ENCODE measurements at places on chromosomes 2 and 18.

GRCh38 chr2:236968880-236969534 is 116.7 kb upstream of the COPS8 start:
- DNase-seq = no peak

DNA sequence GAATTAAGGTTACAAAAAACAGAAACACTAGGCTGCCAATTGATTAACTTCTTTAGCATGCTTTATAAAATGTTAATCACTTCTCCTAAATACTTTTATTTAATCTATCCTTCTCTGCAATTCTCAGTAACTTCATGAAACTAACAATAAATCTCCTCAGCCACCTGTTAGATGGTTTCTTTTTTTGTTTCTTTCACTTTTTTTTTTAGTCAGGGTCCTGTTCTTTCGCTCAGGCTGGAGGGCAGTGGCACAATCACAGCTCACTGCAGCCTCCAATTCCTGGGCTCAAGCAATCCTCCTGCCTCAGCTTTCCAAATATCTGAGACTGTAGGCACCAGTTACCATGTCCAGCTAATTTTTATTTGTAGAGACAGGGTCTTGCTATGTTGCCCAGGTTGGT is 213.4 kb upstream of the STK17B start:
- DNase-seq = no peak

DNA sequence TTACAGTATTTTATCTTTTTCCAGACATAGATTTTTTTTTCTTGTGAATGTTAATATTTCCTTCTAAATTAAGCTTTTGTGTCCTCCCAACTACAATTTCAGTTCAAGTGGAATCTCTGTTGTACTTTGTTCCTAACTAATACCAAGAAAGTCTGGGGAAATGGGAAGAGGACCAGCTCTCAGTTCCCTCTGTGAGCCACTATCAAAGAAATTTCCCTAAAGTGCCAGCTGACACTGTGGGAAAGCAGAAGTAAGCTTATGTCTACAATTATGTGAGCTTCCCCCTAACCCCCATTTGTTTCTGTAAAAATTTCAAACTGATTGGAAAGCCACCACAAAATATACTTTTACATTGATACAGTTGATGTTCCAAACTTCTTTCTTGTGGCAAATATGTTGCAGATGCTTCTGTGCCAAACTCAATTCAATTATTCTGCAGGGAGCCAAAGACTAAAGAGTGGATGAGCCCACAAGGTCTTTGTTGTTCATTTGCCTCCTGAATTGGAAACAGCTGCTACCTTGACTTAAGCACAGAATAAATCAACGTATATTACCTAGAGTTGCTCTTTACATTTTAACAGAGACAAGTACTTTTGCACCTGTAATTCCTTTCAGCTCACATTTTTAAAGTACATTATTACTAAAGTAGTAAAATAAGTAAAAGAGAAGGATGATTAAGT is 306.6 kb downstream of the PTH2R start:
- no peak for DNase-seq

DNA sequence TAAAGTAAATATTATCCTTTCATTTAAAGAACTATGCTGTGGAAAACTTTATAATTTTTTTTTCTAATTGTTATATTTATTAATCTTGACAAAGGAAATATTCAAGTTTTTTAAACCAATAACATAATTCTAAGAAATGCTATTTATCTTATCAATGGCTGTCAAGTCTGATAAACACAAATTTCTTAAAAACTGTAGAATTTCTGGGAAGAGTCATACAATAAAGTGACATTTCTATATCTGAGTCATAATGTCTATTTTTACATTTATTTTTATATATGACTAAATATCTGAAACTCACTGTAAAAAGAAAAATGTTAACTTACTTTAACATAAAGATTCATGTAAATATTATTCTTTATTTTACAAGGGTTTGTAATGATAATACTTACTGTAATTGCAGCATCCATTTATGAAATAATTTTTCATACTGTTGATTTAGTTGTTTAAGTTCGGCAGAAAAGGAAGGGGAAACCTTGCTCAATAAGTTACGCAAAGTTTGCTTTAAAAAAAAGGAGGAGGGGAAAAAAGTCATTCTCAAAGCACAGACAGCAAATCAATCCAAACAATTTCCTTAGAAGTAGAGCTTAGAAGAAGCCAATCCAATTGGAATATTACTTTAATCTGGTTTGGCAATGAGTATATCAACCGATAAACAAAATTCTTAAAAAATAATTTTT is 32.4 kb downstream of the ORC2 start:
- no peak for DNase-seq

GRCh38 chr2:60548845-60549237 is 4.6 kb downstream of the BCL11A start:
- DNase-seq = no peak

DNA sequence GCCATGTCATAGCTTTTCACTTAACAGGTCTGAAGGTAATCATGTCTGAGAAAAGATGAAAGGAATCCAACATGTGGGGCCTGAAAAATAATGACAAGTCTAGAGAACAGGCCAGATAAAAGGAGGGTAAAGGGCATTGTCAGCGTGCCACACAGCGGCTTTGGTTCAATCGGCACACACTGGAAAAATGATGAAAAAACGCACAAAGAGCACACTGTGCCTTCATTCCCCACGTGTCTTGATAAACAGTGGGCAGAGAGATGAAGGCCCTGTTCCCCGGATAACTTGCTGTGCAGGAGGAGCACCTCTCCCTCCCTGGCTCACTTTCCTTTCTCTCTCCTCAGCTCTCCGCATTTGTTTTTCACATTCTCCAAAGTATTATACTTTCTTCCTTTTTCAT is 766.3 kb downstream of the TDRD15 start:
- no peak for DNase-seq
